Thyroid gland (tissue), 4 donors: ENCODE measurements at places on chromosomes 5 and 9. TPM values are rescaled to one million over a fixed set of nuclear protein-coding genes. Genes with fewer than 3 reads are reported as not detected.

Gene CER1
- not detected for total RNA-seq

Gene AGXT2
- total RNA-seq: not detected

Gene RASEF
- 62.7 TPM for total RNA-seq

Gene PLCXD3
- total RNA-seq: 3.6 TPM

Gene C5orf58
- total RNA-seq: not detected

Gene HAVCR1
- total RNA-seq: not detected
